ENCODE measurements at places on chromosomes 1 and 21.

GRCh38 chr1:184930645-184931044 is 43.7 kb downstream of the NIBAN1 start:
- DNase-seq: no peak

DNA sequence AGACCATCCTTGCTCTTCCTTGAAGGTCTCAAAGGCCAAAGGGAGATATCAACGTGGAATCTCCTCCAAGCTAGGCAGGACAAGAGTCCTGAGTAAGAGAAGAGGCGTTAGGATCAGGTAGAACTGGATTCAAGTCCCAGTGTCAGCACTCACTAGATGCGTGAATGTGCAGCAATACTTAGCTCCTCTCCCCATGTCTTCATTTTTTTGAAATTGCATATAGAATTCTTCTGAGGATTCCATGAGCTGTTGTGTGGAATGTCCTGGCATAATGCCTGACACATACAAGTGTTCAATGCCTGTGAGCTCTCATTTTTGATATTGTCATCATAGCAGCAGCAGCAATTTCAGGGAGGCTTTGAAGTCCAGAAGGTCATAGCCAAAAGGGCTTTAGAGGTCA is 333.2 kb downstream of the KCNH1 start:
- no peak for DNase-seq

GRCh38 chr1:161251579-161251978 is 7.0 kb upstream of the PCP4L1 start:
- DNase-seq: no peak

- DNase-seq: no peak
Observed at GRCh38 chr1:20702416-20702815, 15.4 kb downstream of the KIF17 start.

DNA sequence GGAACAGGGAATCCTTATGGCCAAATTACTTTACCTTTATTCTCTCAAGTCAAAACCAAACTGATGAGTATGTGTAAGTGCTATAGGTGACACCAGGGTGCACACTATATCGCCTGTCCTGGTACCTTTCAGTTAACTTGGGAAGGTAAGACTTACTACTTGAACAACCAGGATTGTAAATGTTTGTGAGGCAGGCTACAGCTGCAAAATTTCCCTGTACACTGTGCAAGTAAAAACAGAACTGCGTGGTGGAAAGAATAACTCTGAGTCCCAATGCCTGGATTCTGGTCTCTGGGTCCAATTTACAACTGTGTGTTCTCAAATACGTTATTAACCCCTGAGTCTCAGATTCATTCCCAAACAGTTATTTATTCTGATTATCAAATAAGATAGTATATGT is 73.5 kb downstream of the TENT5C start:
- DNase-seq: no peak

DNA sequence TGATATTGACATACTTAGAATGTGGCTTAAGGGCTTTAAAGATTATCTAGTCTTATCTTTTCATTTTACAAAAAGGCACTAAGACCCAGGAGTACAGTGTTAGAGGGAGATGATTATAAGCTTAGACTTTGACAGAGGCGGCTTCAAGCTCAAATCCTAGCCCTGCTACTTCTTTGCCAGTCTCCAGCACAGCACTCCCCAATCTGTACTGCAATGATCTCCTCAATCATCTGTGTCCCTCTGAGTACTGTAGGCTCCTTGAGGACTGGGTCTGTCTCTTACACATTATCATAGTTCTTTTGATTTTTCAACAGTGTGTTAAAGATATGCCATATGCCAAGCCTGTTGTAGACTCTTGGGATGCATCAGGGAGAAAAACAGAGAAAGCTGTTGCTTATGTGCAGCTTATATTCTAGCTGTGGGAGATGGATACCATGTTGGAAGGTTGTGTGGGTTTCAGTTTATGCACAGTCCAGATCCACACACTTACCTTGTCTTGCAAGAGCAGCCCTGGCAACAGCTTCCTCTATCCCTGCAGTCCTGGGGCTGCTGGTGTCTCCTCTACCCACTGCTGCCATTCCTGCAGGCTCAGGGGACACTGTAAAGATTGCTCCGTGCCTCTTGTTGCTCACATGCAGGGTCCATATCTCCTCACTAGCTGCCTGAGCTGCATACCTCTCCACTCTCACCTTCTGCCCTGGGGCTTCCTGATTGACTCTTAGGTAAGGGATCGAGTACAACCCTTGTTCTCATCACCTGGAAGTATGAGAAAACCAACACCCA is 103.9 kb upstream of the TSPAN2 start:
- no peak for DNase-seq

DNA sequence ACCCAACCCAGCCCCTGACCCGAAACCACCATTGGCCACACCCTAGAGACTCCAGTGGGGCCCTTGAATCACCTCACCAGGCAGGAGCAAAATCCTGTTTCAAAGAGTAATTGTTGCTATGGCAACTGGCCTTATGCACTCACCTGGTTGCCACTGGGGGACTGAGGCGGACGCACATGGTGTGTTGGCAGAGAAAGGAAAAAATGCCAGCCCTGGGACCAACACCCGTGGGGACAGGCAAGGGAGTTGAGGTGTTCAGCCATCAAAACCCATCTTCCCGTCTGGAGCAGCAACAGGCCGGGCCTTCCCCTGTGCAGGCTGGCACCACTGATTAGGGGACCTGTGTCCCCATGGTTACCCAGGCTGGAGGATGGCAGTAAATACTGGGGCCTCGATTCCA is 395.8 kb upstream of the VAMP3 start:
- no peak for DNase-seq

DNA sequence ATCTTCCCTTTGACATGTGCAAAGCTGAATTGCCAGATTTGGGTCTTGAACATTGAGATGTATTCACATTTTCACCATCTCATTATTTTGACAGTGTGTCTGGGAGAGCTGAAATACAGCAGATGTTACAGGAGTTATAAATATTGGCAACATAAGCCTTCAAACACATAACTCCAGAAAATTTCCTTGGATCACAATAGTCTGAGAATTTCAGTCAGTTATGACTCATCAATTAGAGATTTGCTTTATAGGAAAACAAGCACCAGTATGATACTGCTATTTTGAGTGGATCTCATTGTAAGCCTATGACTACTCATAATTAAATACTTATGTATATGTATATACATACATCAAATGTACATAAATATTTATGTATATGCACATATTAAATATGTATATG is 1171.8 kb downstream of the AMY1C start:
- DNase-seq: no peak
